ENCODE measurements at places on chromosomes 3 and 15. TPM values are rescaled to one million over a fixed set of nuclear protein-coding genes. Genes with fewer than 3 reads are reported as not detected.

DNA sequence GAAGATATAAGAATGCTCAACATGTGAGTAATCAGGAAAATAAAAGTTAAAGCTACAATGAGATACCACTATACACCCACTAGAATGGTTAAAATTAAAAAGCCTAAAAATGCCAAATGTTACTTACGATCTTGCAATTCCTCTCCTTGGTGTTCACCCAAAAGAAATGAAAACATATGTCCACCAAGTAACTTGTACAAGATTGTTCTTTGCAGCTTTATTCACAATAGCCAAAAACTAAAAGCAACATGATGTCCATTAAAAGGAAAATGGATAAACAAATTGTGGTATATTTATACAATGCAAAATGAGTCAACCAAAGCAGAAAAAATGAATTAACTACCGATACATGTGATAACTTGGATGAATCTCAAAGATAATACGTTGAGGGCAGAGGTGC lies 301.6 kb upstream of the THBS1 start:
- no peak for DNase-seq

Gene DNAJA4
- not detected for total RNA-seq

GRCh38 chr3:153209596-153209995 lies 47.6 kb downstream of the RAP2B start:
- DNase-seq, result peak; percentile 85

DNA sequence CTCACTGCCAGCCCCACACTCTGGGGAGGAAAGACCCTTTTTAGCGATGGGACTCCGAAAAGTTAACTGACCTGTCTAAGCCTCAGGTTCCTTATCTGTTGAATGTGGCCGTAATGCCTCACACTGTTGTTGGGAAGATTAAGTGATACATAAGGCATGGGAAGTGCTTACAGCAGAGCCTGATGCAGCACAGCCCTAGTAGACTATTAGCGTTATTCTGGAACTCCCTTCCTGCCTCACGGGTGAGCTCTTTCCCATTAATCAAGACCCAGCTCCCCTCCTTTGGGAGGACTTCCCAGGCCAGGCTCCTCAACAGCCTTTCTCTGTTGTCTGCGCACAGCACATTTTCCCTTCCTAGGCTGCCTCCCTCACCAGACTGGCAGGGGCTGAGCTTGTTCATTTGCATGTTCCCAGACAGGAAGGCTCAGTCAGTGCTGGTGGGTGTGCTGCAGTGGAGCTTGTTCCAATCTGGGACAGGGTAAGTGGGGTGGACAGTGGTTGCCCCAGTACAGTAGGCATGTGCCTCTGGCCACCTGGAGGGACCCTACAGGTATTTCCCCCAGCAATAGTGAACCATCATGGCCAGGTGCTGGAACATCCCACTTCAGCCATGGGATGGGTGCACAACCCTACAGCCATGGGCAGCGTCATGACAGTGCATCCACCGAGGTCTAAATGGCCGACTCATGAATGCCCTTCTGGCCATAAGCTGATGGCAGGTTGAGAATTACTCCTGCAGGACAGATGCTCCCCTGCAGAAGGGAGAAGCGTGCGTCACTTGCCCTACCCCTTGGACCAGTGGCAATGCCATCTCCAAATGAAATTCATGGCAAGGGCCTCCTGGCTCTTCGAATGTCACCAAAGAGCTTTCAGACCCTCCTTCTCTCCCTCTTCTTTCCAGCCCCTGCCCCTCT lies 5.8 kb upstream of the PSTPIP1 start:
- DNase-seq, result no peak

Gene VIPR1
- not detected for total RNA-seq

Gene LINGO1
- total RNA-seq, result not detected

DNA sequence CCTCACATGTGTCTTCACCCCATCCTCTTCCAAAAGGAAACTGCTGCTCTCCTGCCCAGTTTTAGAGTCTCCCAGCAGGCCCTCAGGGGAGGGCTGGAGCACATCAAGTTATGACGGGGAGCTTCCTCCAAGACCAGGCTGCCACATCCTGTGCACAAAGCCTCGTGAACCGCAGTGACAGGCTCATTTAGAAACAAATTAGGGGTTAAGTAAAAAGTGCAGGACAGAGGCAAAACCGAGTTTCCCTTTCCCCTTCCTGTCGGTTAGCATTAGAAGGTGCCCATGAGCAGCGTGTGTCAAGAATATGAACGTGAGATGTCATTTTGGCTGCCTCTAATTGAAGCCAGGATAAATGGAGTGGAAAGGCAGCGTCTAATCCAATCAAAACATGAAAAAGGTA lies 199.7 kb downstream of the ARRDC4 start:
- DNase-seq, result no peak

Gene ANKRD63
- total RNA-seq, result not detected

Gene ZXDC
- total RNA-seq, result 14.5 TPM

Gene GOLGA8S
- total RNA-seq, result not detected

GRCh38 chr3:23028294-23028693 lies 174.8 kb upstream of the UBE2E2 start:
- no peak for DNase-seq

DNA sequence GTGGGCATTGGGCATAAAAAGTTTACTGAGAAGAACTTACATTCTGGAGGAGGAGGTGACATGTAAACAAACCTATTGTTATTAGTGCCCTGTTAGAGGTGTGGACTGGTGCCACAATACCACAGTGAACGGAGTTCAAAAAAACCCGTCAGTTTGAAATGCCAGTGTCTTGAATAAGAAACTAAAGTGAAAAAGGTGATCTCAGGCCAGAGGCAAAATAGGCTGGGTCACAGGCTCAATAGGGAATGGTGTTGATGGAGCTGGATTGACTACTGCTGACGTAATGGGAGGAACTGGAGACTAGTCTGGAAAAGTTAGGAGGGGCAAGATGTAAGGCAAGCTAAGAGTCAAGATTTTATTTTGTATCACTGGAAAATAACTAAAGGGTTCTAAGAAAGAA lies 1.6 kb upstream of the DCBLD2 start:
- DNase-seq, result no peak

GRCh38 chr3:47731061-47731460 lies 50.6 kb downstream of the SMARCC1 start:
- DNase-seq, result no peak

- no peak for DNase-seq
Measured at GRCh38 chr15:78200276-78200930, 34.0 kb downstream of the ACSBG1 start.

- no peak for DNase-seq
Measured at GRCh38 chr3:49253512-49253911, 23.5 kb downstream of the C3orf62 start.

DNA sequence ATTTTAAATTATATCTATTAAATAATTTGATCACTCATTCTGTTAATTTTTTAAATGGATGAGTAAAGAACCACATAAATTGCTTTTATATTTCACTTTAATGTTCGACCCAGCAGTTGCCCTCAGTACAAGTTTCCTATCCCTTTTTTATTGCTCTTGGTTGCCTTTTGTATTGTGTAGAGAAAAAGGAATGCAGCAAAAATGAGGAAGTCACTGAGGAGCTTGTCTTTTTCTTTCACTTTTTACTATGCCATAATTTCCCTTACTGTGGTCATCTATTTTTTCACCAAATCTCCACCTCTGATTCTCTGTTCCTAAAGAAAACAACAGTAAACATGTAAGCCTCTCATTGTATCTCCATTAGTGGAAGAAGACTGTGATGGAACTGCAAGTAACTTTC lies 122.7 kb downstream of the B3GALNT1 start:
- no peak for DNase-seq

GRCh38 chr3:188168648-188169047 lies 14.7 kb downstream of the LPP start:
- no peak for DNase-seq

- peak; percentile 8 for DNase-seq
Measured at GRCh38 chr15:35393398-35393797, 152.6 kb downstream of the DPH6 start.

DNA sequence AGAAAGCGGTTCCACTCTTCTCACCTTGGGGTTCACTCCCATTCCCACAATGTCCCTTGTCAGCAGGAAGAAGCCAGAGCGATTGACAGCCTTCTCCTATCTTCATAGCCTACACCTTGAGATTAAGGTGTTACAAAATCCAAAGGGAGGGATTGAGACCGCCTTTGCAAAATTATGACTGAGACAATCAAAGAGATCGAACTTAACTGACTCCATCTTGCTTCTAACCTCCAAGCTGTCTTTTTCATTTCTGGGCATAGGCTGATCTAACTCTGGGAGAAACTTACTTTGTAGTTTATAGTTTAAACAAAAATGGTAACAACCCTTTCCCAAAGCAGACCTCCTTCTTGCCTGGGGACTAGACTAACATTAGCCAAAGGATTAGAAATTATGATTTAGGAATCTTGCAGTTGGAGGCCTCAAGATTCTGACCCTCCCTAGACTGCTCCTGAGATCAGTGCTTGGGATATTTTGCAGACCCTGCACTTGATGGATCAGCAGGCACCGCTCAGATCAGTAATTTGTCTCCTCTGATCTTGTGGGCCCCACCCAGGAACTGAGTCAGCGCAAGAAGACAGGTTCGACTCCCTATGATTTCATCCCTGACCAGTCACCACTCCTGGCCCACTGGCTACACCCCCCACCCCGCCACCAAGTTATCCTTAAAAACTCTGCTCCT lies 40.0 kb downstream of the PAQR5 start:
- DNase-seq, result no peak

DNA sequence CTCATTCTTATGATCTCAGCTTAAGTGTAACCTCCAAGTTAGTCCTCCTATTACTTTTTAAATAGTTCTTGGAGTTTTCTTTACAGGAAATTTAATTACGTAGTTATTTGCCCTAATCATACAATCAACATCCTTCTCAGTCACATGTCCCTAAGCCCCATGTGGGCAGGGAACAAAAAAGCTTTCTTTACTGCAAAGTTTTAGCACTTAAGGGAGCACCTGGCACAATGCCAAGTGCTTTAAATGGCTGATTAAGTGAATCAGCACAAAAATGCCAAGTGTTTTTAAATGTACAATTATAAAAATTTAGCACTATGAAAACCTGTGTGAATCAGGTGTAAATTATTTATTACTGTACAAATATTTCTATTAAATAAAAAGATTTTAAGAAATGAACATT lies 445.3 kb downstream of the C3orf38 start:
- no peak for DNase-seq

DNA sequence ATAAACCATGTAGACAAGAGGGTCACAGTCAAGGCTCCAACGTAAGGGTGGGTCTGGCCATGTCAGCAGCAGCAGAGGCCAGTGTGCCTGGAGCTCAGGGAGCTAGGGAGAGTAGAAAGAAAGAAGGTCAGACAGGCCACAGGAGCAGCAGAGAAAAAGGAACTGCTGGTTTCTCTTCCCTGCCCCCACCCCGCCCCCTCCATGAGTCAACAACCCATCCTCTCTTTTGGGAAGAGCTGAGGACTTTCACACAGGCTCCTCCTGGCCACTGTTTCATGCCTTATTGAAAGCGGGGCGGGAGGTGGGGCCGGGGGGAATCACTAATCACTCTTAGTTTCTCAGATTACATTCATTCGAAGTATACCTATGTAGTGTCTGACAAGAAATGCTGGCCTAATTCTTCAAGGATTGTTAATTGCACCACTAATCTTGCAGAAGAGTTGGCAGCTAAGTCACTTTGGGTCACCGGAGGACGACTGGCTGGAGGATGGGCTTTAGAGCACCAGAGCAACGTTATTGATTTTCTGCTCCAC lies 9.1 kb upstream of the SCG3 start:
- DNase-seq, result no peak

Gene GOLGA6A
- not detected for total RNA-seq

GRCh38 chr15:79615754-79616153 lies 183.6 kb downstream of the MINAR1 start:
- no peak for DNase-seq

Gene TMEM158
- 181 TPM for total RNA-seq

DNA sequence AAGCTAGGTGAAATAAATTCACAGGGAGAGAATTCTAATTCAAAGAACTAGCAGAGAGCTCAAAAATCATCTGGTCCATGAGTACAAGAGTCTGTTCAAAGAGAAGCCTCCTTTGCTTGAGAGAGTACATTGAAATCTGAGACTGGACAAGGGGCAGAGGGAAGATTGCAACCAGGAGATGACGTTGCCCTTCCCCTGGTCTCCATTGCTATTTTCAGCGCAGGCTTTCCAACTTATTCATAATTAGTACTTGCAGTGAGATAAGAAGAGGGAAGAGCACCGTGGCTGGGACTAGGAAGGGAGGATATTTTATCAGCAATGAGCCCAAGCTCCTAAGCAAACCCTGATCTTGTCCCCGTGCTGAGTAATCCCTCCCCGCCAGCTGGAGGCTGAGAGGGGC lies 251.8 kb upstream of the RORA start:
- DNase-seq, result no peak

DNA sequence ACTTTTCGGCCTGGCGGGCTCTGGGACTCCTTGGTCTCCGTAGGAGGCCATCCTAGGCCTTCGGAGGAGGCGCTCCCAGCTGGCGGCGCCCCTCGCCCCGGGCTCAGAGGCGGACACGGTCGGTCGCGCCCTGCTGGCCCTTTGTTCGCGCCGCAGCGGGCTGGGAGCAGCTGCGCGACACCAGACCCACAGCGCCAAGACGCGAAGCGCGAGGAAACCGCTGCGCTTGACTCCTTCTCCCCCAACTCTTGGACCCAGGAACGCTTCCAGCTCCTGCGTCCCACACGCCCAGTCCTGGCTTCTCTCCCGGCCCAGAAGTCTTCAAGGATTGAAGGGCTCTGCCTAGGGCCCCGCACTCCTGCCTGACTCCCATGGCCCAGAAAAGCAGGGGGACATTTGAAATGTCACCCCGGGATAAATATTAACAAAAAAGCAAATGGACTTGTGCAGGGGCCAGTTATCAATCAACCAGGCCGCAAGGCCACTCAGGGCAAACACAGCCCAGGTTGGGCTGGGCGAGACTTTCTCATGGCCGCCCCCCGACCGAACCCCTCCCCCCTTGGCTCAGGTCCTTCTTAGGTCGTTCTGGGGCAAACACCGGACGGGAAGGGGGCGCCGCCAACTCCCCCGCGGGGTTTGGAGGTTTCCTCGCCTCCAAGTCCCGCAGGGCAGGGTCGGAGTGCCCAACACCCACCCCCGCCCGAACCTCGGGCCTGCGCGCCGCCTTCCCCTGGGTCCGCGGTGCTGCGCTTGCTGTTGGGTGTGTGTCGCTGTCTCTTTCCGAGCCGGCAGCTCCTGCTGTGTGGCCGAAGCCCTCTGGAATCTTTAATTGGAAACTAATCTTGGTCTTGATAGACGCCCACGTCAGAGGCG lies 5.1 kb downstream of the ONECUT1 start:
- DNase-seq, result no peak

GRCh38 chr15:78083186-78083585 lies 5.7 kb upstream of the TBC1D2B start:
- no peak for DNase-seq

DNA sequence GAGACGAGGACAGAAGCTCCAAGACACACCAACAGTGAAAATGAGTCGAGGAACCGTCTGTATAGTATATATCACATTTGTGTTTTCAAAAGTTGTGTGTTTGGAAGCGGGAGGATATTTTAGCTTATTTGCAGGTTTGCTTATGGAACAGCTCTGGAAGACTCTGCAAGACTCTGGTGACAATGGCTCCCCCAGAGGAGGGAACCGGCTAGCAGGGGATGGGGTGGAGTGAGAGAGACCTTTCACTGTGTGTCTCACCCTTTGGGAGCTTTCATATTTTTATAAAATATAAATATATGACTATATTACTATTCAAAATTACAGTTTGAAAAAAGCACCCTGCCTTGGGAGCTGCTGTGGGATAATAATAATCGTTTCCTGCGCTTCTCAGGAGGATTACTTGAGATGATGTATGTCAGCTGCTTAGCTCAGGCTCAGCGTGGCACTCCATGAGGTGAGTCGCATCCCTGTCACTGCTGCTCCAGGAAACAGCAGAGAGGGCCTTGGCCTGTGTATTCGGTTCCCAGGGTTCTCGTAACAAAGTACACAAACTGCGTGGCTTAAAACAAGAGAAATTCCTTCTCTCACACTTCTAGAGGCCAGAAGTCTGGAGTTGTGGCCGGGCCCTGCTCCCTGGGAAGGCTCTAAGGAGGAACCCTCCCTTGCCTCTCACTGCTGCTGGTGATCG lies 183.9 kb downstream of the FAM43A start:
- DNase-seq, result peak; percentile 91
